Glutamatergic neuron (in vitro differentiated cells): ENCODE measurements at places on chromosomes 4 and X. TPM values are rescaled to one million over a fixed set of nuclear protein-coding genes. Genes with fewer than 3 reads are reported as not detected.

The GLRB gene
- 2.0 TPM for total RNA-seq

DNA sequence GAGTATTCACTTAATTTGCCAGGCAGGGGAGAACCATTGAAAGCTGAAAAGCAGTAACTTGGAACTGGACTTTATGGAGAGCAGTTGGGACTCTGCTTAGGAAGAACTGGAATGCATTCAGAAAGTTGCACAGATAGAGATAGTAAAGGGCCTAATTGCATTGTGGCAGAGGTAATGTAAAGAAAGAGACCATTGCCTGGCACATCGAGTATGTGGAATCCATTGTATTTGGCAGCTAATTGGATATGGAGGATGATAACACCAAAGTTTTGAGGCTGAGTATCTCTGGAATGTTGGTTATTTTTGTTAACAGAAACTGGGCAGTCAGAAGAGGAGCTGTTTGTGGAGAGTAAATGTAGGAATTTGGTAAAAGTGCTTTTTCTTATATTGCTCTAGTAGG lies 169.9 kb downstream of the BMPR1B start:
- no peak overlapping the region for H3K27ac ChIP-seq
- no peak overlapping the region for H3K4me3 ChIP-seq

DNA sequence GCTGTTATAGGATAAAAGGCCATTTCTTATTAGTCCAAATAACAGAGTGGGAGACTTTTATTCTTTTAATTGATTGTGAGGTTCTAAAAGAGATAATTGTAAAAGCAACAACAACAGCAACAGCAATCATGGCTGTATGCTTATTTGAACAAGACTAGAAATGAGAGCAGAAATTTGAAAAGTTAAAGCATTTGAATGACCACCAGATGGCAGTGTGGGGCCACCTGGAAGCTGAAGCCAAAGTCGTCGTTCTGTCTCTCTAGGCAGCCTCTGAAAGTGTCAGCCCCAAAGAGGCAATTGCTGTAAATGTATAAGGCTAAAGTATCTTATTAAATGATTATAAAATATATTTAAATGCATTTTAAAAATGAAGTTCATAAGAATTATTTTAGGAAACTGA lies 42.2 kb downstream of the SH2D1A start:
- no peaks in the 10 kb centered on the region for H3K27me3 ChIP-seq
- no peak overlapping the region for H3K4me3 ChIP-seq
- H3K4me1 ChIP-seq = peaks cover 9% of the 10 kb centered on the region
- no peak overlapping the region for H3K27ac ChIP-seq
- no peaks in the 10 kb centered on the region for H3K36me3 ChIP-seq

GRCh38 chr4:154361450-154361849 lies 130.1 kb downstream of the DCHS2 start:
- H3K4me3 ChIP-seq = no peak overlapping the region
- H3K36me3 ChIP-seq = no peaks in the 10 kb centered on the region
- H3K27ac ChIP-seq = no peak overlapping the region
- H3K27me3 ChIP-seq = no peaks in the 10 kb centered on the region
- peaks cover 4% of the 10 kb centered on the region for H3K4me1 ChIP-seq

DNA sequence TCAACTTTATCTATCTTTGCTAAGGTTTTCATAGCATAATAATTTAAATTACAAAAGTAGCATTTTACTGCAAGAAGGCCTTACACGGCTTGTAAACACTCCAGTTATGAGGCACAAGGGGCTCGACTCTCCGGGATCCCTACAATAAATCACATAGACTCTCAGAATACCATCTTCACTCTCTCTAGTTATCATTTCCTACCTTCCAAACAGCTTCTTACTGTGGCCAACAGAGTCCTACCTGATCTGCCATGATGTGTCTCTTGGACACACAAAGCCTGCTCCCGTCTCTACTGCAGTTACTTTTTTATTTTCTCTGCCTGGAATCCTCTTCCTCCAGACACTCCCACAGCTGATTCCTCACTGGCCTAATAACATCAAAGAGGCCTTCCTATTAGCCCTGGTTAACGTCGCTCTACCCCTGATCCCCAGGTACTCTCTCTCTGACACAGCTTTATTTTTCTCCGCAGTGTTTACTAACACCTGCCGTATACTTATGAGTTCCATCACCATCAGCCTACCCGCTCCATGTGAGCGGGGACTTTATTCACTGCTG lies 559.6 kb upstream of the DIPK2B start:
- DNase-seq = no peak
- H3K27me3 ChIP-seq = no peaks in the 10 kb centered on the region
- H3K4me3 ChIP-seq = no peak overlapping the region
- peaks cover 1% of the 10 kb centered on the region for H3K4me1 ChIP-seq
- no peak overlapping the region for H3K27ac ChIP-seq

DNA sequence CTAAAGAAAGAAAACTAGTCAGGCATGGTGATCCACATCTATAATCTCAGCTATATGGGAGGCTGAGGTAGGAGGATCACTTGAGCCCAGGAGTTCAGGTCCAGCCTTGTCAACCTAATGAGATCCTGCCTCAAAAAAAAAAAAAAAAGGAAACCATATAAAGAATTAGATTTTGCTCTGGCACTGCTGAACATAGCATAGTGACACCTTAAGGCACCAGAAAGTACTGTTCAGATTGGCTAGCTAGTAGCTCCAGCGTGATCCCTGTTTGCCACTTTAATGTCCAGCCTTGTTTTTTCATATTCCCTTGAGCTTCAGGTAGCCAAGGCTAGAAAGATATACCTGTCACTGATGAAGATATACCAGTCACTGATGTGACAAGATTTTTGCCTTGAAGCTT lies 34.1 kb downstream of the EXOC1 start:
- no peak overlapping the region for H3K4me3 ChIP-seq
- H3K27ac ChIP-seq = no peak overlapping the region
- H3K4me1 ChIP-seq = no peaks in the 10 kb centered on the region
- H3K27me3 ChIP-seq = no peaks in the 10 kb centered on the region
- no peak for DNase-seq

- H3K27ac ChIP-seq = no peak overlapping the region
- DNase-seq = no peak
- H3K27me3 ChIP-seq = peaks cover 2% of the 10 kb centered on the region
Measured at GRCh38 chr4:86497131-86497530, 97.0 kb upstream of the PTPN13 start.

DNA sequence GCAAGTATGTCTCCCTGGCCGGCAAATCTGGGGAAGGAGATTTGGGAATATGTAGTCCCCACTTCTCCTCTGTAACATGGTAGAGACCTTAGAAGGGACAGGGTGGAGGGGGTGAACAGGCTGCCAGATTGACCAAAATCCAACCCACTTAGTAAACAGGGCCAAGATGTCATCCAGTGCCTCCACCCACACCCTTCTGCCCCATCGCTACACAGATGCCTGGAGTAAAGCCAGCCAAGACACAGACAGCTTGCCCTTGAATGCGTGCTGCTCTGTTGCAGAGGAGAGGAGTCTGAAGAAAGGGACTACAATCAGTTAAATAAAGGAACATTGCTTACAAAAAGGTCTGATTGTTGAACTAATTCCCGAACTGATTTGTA lies 160.1 kb upstream of the LDB2 start:
- peaks cover 2% of the 10 kb centered on the region for H3K27me3 ChIP-seq
- no peak for DNase-seq
- H3K36me3 ChIP-seq = no peaks in the 10 kb centered on the region
- H3K4me3 ChIP-seq = no peak overlapping the region

DNA sequence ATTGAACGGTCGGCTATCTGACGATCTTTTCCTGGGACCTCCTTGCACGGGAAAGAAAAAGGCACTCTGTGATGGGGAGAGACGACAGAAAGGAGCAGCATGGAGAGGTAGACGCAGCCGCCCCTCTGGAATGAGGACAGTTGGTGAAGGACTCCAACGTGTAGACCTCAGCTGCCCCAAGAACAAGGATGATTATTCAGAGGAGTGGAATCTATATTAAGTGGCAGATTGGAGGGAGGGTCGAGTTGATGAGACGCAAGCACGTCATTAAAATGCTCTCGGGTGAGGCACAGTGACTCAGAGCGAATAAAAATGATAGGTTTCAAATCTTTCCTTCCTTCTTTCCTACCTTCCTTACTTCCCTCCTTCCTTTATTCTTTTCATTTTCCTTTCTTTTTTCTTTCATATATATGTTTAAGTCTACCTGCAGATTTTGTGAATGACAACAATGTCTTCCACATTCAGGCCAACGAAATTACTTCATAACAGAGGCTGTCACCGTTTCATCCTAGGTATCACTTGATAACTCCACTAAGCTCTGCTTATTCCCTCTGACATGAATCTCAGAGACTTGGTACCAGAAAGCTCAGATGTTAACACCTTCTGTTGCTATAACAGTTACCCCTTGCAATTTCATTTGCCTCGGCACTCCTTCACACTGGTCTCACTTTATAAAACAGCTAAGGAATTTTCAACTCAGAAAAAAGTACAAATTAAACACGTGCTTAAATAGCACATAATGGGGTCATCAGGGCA lies 110.0 kb upstream of the PPARGC1A start:
- DNase-seq = no peak
- no peaks in the 10 kb centered on the region for H3K27me3 ChIP-seq
- no peak overlapping the region for H3K4me3 ChIP-seq

DNA sequence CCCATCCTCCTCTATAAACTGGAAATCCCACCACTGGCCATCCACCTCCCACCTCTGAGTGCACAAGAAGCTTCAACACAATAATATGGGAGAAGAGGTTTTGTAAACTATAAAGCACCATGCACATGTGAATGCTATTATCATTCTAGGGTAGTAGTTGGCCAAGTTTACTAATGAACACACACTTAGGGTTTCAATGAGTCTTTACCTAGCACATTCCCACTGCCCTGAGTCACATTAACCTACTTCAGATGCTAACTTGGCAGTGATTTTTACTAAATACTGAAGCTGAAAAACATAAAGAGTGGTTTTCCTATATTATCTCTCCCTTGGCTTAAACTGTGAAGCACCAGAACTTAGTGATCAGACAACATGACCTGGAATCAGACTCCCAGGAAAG lies 93.9 kb downstream of the SH3KBP1 start:
- H3K4me1 ChIP-seq = peaks cover 3% of the 10 kb centered on the region
- H3K27ac ChIP-seq = no peak overlapping the region
- H3K4me3 ChIP-seq = no peak overlapping the region
- H3K36me3 ChIP-seq = no peaks in the 10 kb centered on the region
- DNase-seq = no peak
- H3K27me3 ChIP-seq = no peaks in the 10 kb centered on the region

The MAGEA2B gene
- total RNA-seq = 10.6 TPM

The GYG2 gene
- 21.9 TPM for total RNA-seq

DNA sequence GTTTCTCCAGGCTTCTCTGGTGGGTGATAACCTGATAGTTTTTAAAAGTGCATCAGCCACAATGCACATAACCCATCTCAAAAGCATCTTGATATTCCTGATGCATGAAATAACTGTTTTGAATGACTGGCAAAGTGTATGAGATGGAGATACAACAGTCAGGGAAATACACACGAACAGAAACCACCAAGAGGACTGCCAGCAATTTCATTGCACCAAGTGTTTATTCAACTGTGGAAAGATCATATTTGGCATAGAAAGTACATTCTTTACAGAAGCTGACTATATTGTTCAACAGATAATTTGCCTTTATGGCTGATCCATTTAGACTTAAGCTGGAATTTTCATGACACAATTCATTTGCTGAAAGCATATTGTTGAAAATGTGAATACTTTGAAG lies 139.5 kb downstream of the SLIT2 start:
- no peak overlapping the region for H3K4me3 ChIP-seq
- H3K36me3 ChIP-seq = no peaks in the 10 kb centered on the region
- H3K4me1 ChIP-seq = peaks cover 7% of the 10 kb centered on the region

The TGIF2LX gene
- not detected for total RNA-seq

DNA sequence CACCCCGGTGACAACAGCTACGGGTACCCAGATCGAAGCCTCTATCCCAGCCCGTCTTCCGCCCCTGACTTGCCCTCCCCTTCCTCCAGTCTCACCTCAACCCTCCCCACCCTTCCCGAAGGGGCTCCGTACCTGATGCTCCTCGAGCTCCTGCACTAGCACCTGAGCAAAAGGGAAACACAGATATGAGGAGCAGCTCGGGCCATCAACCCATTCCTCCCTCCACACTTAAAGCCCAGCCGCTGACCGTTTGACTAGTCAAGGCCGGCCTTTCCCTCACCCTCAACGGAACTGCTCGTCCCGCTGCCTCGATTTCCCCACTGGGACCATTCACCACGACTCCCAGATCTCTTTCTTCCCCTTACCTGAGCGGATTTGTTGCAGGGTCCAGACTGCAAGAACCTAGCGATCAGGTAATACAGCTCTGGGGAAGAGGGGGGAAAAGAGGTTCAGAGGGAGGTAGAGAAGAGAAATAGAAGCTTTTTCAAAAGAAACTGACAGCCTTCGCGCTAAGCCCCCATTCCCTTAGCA lies 731 bp downstream of the BRWD3 start:
- peak; percentile 16 for DNase-seq
- no peaks in the 10 kb centered on the region for H3K36me3 ChIP-seq
- peaks cover 5% of the 10 kb centered on the region for H3K4me1 ChIP-seq
- peaks cover 8% of the 10 kb centered on the region for H3K27me3 ChIP-seq

The CT47C1 gene
- not detected for total RNA-seq

DNA sequence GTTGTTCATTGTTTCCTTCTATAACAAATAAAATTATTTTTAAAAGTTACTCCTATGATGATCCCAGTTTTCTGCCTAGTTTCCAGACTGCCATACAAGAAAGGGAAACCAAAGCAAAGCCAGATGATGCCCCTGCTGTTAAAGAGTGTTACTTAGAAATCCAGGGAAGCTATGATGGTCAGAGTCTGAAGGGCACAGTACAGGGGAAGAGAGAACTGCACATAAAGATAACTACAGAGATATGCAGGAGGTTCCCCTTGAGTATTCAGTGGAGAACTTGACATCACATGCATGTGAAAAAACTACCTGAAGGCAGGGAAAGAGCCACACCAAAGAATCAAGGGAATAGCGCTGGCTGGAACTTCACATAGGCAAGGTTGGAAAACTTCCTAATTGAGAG lies 494.2 kb upstream of the FSTL5 start:
- DNase-seq = no peak
- H3K4me1 ChIP-seq = no peaks in the 10 kb centered on the region
- H3K27ac ChIP-seq = no peak overlapping the region
- H3K27me3 ChIP-seq = no peaks in the 10 kb centered on the region
- no peaks in the 10 kb centered on the region for H3K36me3 ChIP-seq

- no peaks in the 10 kb centered on the region for H3K27me3 ChIP-seq
- H3K4me3 ChIP-seq = no peak overlapping the region
- H3K4me1 ChIP-seq = no peaks in the 10 kb centered on the region
- H3K27ac ChIP-seq = no peak overlapping the region
- no peaks in the 10 kb centered on the region for H3K36me3 ChIP-seq
Measured at GRCh38 chr4:125482822-125483221, 168.1 kb downstream of the FAT4 start.
